Stimulated activated CD8-positive, alpha-beta memory T cell treated with anti-CD3 and anti-CD28 coated beads, Interleukin-4, amount 100 ng/mL, for 1 hour (primary cell): ENCODE measurements at places on chromosomes 7 and 10.

DNA sequence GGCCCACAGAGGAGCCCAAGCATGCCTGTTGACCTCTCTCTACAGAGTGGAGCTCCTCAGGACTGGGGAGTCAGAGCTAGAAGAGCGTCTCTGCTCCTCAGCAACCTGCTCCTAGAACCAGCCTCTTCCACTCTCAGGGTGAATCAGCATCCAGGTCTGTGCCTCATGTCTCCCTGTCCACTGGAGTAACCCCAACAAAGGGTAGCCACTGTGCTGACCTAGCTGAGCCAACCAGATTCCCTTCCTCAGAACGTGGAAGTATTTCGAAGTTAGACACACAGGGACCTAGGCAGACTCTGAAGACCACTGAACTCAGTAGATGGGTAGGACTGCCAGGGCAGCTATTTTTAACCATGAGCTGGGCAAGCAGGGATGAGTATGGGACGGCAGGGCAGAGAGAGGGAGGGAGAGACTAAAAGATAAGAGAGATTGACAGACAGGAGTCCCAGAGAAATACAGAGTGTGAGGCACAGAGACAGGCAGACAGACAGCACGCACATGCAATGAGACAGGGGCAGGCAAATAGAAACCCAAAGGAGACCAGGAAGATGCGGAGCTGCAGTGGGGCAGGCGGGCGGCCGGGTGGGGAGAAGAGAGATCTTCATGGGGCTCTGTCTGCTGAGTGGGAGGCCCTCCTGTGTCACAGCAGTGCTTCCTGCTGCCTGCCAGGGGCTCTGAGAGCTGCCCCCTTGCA lies 56.7 kb downstream of the OSBPL3 start:
- DNase-seq: no peak

- no peak for DNase-seq
Measured at GRCh38 chr10:421170-421569, 268.3 kb downstream of the DIP2C start.

GRCh38 chr10:29608062-29608461 lies 26.7 kb downstream of the SVIL start:
- DNase-seq: no peak

- no peak for DNase-seq
Measured at GRCh38 chr10:80488539-80489066, 34.5 kb downstream of the TSPAN14 start.

DNA sequence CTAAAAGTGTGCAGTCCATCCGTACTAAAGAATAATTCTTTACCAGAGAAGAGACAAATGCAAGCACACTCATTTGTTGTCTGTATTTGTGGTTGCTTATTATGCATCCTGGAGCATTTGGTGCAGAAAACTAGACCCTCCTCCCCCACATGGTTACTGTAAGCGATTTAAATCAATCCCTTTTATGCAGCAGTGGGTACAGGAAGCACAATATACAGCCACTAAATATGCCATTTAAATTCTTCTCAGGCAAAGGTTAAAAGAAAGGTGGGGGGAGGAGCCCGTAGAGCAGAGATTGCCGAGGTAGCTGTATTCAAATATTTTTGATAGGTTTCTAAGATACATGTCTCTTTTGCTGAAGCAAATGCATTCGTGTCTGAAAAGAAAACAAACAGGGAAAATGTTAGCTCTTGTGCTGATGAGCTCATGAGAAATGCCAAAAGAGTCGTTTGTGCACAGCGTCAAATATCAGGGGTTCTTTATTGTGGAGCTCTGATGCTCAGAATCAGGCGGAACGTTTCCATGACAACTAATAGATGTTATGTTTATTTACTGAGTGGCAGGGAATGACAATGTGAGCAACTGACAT lies 131.3 kb upstream of the NPVF start:
- DNase-seq: no peak

DNA sequence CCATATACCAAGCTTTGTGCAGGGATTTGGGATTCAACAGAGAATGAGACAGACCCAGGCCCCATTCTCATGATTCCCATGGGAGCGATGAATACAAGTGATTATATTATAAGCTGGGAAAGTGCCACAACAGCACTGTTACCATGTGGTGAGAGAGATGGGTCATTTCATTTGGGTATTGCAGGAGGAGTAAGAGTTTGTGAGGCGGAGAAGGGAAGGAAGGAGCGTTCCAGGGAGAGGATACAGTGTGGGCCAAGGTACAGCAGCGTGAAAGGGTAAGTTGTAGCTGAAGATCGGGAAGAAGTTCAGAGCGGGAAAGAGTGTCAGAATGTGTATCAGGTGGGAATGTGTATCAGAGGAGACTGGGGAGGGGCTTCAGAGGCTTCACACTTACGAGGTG lies 38.5 kb downstream of the GOLGA7B start:
- DNase-seq: no peak

DNA sequence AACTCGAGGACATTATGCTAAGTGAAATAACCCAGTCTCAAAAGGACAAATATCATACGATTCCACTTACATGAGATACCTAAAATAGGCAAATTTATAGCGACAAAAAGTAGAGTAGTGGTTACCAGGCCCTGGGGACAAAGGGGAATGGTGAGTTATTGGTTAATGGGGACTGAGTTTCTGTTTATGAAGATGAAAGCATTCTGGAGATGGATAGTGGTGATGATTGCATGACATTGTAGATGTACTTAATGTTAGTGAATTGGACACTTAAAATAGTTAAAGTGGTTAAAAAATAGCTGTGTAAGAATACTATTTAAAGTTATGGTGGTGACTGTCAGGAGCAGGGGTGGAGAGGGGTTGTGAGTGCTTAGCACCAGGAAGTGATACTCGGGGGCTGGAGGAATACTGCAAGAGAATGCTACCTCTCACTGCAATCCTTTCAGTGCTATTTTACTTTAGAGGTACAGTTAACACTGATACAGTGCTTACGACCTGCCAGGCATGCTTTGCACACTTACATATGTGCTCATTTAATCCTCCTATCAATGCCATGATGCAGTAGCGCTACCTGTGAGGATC lies 16.7 kb upstream of the TEX36 start:
- no peak for DNase-seq

DNA sequence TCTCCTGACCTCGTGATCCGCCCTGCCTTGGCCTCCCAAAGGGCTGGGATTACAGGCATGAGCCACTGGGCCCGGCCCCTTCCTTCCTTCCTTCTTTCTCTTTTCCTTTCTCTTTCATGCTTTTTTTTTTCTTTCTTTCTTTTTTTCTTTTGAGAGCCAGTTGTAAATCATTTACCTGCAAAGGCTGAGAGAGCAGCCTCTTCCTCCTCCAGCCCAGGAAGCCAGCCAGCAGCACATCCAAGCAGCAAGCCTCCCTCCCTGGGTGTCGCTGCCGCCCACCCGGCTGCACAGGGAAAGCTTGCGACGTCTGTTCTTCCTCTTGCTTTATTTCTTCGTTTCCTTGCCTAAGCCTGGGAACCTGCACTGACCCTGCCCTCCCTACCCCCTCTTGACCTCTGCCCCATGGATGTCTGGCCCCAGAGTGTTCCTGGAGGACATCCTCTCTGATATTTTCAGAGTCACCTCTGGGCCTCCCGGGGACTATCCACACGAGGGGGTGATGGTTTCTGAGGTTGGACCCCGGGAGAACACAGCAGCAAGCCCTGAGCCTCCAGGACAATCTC lies 62.8 kb upstream of the MYL10 start:
- DNase-seq: no peak

DNA sequence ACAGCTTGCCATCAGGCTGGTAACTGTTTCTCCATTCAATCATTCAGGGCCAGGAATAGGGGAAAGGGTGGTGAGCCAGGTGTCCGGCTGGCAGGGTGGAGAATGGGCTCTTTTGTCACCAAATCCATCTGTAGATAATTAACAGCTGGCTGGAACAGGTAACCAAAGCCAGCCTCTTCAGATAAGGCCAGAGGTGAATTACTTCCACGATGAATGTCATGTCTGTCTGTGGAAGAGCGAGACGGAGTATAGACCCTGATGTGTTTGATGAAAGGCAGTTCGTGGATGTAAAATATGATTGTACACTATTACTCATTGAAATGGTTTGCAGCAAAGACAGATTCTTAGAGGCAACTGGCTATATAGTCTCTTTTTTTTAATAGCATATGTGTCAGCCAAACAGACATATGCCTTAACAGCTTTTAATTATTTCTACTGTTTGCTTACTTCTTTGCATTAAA lies 149.8 kb downstream of the KLF6 start:
- no peak for DNase-seq

DNA sequence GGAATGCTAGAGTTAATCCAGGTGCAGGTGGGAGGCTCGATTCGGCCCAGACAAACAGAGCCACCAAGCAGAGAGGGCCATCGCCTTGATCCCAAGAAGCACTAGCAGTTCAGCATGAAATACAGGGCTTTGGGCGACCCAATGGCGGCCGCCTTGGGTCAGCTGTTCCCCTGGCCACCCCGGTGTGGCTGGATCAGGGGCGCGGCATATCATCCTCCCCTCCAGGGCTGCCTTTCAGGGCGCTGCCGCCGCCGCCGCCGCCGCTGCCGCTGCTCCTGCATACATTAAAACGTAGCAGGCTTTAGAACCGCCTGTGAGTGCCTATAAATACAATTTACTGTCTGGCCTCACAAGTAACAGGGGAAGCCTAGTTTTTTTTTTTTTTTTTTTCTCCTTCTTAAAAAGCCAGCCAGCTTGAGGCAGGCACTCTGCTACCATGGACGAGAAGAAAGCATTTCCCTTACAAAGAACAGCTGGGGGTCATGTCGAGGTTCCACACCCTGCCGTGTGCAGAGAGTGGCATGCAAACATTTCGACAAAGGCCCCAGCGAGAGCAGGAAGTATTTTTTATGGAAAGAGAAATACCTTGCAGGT lies 57.7 kb upstream of the EFCAB10 start:
- DNase-seq: no peak

- DNase-seq: no peak
Measured at GRCh38 chr10:128068398-128069285, 57.6 kb downstream of the MKI67 start.

- DNase-seq: no peak
Measured at GRCh38 chr10:3803295-3803926, 18.4 kb upstream of the KLF6 start.

GRCh38 chr10:11604865-11605650 lies 6.4 kb downstream of the USP6NL start:
- no peak for DNase-seq

GRCh38 chr7:57646901-57647246 lies 196.9 kb downstream of the ZNF716 start:
- DNase-seq: no peak

DNA sequence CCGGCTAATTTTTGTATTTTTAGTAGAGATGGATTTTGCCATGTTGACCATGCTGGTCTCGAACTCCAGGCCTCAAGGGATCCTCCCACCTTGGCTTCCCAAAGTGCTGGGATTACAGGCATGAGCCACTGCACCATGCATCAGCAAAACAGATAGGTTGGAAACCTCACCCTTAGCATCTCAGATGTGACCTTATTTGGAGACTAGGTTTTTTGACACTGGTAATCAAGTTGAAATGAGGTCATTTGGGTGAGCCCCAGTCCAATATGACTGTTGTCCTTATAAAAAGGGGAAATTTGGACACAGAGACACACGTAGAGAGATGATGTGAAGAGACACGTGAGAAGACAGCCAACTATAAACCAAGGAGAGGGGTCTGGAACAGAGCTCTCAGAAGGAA lies 42.5 kb upstream of the TPST1 start:
- no peak for DNase-seq

- no peak for DNase-seq
Measured at GRCh38 chr7:105655067-105655466, 73.8 kb upstream of the EFCAB10 start.

- DNase-seq: no peak
Measured at GRCh38 chr7:47202146-47202783, 379.6 kb downstream of the TNS3 start.

- DNase-seq: no peak
Measured at GRCh38 chr7:50806143-50806542, 23.4 kb upstream of the GRB10 start.

DNA sequence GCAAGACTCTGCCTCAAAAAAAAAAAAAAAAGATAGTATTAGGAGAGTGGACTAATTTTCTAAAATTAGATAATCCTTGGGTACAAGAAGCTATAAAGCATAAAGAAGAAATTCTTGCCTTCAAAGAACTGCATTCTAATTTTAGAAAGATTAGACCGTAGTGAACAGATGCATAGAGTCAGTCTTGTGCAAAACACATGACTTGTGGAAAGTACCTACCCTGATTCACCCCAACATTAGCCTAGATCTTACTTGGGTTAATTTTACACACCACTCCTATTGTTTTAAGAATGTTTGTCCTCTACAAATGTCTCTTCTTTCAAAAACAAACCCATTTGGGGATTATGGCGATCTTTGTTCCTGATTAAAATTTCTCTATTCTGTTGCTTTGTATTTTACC lies 38.9 kb upstream of the SP8 start:
- no peak for DNase-seq

DNA sequence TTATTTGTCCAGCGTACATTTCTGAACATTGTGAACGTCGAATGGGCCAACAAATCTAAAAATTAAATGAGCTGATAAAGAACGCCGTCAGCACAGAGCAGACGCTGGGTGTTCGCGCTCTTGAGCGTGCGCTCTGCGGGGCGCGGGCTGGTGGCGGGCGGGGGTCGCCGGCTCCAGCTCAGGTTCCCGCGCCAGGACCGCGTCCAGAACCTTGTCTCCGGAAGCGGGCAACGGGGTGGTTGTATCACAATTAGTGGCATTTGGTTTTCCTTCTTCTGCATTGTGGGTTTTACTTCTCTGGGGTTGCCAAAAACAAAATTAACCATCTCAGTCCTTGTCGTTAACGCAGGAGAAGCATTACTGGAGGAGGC lies 2.4 kb downstream of the CYP2E1 start:
- no peak for DNase-seq

- DNase-seq: no peak
Measured at GRCh38 chr10:86661161-86662025, 6.9 kb upstream of the LDB3 start.

GRCh38 chr10:72819053-72819452 lies 74.5 kb upstream of the OIT3 start:
- DNase-seq: no peak

GRCh38 chr10:125050383-125050782 lies 108.5 kb downstream of the ZRANB1 start:
- no peak for DNase-seq

GRCh38 chr7:64946772-64947171 lies 43.7 kb downstream of the ZNF273 start:
- DNase-seq: no peak

GRCh38 chr10:124447751-124448466 lies 1.9 kb downstream of the NKX1-2 start:
- no peak for DNase-seq

- no peak for DNase-seq
Measured at GRCh38 chr7:101784292-101785127, 32.9 kb upstream of the CUX1 start.

GRCh38 chr10:12993595-12993994 lies 7.9 kb downstream of the CCDC3 start:
- no peak for DNase-seq
